ENCODE measurements at places on chromosomes 4 and X.

DNA sequence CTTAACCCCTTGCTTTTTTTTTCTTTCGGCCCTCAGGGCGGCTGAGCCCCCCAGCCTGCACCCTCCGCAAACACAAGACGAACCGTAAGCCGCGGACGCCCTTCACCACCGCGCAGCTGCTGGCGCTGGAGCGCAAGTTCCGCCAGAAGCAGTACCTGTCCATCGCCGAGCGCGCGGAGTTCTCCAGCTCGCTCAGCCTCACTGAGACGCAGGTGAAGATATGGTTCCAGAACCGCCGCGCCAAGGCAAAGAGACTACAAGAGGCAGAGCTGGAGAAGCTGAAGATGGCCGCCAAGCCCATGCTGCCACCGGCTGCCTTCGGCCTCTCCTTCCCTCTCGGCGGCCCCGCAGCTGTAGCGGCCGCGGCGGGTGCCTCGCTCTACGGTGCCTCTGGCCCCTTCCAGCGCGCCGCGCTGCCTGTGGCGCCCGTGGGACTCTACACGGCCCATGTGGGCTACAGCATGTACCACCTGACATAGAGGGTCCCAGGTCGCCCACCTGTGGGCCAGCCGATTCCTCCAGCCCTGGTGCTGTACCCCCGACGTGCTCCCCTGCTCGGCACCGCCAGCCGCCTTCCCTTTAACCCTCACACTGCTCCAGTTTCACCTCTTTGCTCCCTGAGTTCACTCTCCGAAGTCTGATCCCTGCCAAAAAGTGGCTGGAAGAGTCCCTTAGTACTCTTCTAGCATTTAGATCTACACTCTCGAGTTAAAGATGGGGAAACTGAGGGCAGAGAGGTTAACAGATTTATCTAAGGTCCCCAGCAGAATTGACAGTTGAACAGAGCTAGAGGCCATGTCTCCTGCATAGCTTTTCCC lies 3.4 kb downstream of the MSX1 start:
- DNase-seq = no peak

DNA sequence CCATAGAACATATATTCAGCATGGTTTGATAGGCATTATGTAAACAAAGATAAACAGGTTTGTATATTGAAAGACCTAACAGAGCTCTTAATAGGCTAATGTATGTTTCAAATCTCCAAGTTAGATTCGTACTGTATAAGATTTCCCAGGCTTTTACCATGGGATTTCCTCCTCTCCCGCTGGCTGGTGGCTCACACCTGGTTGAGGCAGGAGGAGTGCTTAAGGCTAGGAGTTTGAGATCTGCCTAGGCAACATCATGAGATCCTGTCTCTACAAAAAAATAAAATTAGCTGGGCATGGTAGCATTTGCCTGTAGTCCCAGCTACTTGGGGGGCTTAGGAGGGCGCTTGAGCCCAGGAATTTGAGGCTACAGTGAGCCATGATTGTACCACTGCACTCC lies 5.4 kb downstream of the CPE start:
- DNase-seq = no peak

DNA sequence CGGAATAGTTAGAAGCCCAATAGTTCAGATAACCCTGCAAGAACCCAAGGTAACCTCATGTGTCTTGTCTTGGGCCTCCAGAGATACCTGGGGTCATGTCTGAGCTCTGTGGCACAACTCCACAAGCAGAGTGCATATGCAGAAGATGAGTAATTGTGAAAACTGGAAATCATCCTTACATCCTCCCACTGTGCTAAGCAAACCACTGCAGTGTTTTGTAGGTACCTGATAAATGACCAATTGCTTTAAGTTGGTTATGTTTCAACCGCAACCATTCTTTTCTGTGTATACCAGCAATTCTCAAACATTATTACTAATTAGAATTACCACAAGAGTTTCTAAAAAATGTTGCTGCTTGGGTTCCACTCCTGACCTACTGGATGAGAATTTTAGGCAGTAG lies 73.2 kb downstream of the CBLL2 start:
- DNase-seq = no peak

DNA sequence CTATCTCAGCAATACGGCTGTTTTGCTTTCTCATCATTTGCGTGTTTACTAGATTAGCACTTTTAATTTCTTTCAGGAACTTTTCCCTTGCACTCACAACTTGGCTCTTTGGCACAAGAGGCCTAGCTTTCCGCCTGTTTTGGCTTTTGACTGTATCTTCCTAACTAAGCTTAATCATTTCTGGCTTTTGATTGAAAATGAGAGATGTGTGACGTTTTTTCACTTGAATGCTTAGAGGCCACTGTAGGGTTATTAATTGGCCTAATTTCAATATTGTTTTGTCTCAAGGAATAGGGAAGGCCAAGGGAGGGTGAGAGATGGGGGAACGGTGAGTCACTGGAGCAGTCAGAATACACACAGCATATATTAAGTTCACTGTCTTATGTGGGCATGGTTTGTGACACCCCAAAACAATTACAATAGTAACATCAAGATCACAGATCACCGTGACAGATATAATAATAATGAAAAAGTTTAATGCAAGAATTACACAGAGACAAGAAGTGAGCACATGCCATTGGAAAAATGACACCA lies 27.3 kb downstream of the MND1 start:
- no peak for DNase-seq

DNA sequence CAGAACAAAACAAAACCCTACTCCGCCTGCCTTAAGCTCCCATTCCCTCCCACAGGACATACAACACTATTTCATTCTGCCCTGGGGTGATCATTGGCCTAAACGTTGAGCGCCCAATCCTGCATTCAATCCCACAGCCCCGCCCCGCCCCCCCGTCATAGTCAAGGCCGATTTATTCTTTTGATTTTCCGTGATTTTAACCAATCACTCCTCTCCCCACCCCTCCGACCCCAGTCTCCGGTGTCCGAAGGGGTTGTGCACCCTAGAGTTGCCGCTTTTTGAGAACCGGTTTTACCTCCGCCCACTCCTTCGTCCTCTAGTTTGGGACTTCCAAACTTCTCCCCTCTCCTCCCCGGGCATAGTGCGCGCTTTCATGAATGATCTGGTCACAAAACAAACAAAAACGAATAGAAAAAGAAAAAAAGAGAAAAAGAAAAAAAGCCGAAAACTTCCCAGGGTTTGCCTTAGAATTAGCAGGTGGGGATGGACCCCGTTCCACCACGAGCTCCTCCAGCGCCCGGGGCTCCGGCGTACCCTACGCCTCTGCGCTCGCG lies 446 bp upstream of the UBE2A start:
- DNase-seq = no peak

- DNase-seq = no peak
Measured at GRCh38 chrX:124534536-124534935, 188.2 kb downstream of the SH2D1A start.

GRCh38 chrX:123818243-123818642 lies 41.6 kb upstream of the XIAP start:
- DNase-seq = no peak

DNA sequence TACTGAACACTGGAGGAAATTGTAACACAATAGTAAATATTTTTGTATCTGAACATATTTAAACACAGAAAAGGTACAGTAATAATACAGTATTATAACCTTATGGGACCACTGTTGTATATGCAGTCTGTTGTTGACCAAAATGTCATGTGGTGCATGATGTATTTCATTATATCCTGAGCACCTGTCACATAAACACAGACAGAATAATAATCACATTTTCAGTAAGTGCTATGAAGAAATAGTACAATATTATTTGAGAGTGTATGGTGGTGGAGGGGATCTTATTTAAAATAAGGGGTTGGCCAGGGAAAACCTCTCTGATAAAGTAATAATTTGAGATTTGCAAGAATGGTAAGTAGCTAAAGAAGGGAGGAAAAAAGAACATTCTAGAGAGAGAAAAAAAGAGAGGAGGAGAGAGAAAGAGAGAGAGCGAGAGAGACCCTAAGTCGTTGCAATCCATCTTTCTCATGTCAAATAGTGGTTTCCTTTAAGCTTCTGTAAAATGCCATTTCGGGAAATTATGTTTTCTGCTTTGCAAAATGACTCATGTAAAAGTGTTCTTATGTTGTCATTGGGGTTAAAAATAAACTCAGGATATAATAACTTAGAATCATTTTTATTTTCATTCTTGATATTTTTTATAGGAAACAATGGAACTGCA lies 19.3 kb upstream of the CLNK start:
- DNase-seq = no peak

DNA sequence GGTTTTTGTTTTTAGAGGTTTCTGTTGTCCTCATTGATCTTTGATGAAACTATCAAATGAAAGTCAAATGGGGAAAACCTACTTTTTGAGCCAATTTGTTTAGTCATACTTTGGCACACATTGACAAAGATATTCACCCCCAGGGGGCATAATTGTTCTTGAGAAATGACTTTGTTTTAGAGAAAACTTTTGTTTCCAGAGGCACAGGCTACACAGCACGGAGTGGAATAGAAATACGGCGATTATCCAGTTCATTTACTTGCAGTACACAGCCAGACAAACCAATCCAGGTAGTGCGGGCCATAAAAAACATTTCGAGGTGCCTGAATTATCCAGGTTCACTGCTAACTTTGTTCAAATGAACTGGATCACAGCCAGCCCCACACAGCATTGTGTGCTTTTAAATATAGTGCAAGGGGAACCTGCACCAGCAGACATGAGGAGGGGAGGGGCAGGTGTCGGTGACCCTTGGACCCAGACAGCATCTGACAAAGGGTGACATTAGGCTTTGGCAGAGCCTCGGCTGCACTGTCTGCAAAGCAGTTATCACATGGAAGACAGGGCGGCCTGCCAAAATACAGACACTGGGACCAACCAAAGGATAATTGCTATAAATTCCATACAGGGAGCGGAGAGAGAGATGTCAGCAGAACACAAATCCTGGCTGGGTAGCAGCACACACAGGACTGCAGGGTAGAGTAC lies 179.6 kb upstream of the NOCT start:
- no peak for DNase-seq

- no peak for DNase-seq
Measured at GRCh38 chr4:11912886-11913285, 484.2 kb upstream of the HS3ST1 start.

- no peak for DNase-seq
Measured at GRCh38 chr4:177023951-177024350, 231.2 kb upstream of the VEGFC start.

GRCh38 chr4:74203467-74203866 lies 45.5 kb downstream of the MTHFD2L start:
- DNase-seq = no peak

DNA sequence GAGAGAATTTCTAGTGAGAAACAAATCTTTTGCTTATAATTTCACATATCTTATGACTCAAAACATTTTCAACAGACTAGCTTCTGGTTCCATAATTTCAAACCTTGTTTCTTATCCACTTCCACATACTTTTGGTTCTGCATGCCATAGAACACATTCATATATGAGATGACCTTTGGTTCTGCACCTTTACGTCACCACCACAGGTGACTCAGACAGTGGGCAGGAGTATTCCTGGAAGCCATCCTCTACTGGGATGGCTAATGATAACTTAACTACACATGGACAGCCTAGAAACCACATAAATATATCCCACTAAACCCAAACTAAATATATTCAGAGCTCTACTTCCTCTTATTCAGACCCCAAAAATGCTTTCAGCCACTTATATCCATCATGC lies 133.3 kb downstream of the DCK start:
- DNase-seq = no peak

DNA sequence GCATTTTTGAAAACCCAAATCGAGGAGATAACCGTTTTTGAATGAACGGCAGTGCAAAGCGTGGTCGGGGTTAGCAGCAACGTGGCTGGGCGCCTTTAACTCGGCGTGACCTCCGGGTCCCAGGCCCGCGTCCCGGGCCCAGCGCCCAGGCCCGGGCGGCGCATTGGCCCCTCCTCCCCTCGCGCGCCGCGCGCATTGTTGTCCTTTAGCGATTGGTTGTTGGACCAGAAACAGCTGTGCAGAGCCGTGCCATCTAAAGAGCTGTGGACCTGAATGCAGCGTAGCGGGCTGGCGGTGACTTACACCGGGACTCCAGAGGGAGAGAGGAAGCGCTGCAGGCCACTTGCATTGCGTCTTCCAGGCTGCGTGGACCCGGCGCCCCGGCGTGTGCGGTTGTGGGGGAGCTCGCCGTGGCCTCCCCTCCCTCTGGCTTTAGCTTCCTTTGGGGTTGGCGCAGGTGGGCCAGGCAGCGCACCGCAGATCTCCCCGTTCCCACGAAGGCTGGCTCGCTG lies at the start of gene STOX2:
Gene STOX2 (plus strand): TSS at position 227 of the 512 bp plus-strand sequence. CDS start 1,484 bp downstream, outside the sequence.
- DNase-seq = no peak

Data from stimulated activated CD8-positive, alpha-beta memory T cell treated with anti-CD3 and anti-CD28 coated beads, Interleukin-2, amount 100 ng/mL, for 1 hour (primary cell).